ENCODE measurements at places on chromosomes 5 and 9.

GRCh38 chr9:100577776-100578448, at the start of gene CAVIN4:
CAVIN4 (plus strand) TSS chr9:100578079; CDS start chr9:100578144, 65 bp downstream.
- H3K4me1 ChIP-seq: no peaks in the 10 kb centered on the region
- peak within 1 kb of the TSS; percentile 38 for H3K4me3 ChIP-seq
- H3K36me3 ChIP-seq: no peaks in the 10 kb centered on the region
- no peaks in the 10 kb centered on the region for H3K27me3 ChIP-seq

- no peak overlapping the region for H3K4me3 ChIP-seq
- no peaks in the 10 kb centered on the region for H3K4me1 ChIP-seq
- peak; percentile 42 for DNase-seq
- H3K27me3 ChIP-seq: no peaks in the 10 kb centered on the region
- H3K27ac ChIP-seq: no peak overlapping the region
Observed at GRCh38 chr5:179414459-179415261, 69.4 kb upstream of the ADAMTS2 start.

- no peaks in the 10 kb centered on the region for H3K4me1 ChIP-seq
- peaks cover 75% of the 10 kb centered on the region for H3K36me3 ChIP-seq
- DNase-seq: no peak
- no peak overlapping the region for H3K4me3 ChIP-seq
- no peaks in the 10 kb centered on the region for H3K27me3 ChIP-seq
Observed at GRCh38 chr5:1815071-1815786, 14.0 kb downstream of the NDUFS6 start.

DNA sequence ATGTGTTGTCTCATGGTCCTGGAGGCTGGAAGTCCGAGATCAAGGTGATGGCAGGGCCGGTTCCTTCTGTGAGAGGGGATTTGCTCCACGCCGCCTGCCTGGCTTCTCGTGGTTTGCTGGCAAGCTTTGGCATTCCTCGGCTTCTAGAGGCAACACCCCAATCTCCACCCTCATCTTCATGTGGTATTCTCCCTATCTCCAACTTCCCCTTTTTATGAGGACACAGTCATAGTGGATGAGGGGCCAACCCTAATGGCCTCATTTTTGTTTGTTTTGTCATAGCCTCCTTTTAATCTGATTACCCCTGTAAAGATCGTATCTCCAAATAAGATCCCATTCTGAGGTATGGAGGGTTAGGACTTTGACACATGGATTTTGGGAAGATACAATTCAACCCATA, 41.7 kb upstream of the CLK4 start:
- no peak for DNase-seq
- H3K4me1 ChIP-seq: no peaks in the 10 kb centered on the region
- H3K36me3 ChIP-seq: no peaks in the 10 kb centered on the region
- no peak overlapping the region for H3K4me3 ChIP-seq
- no peaks in the 10 kb centered on the region for H3K27me3 ChIP-seq

DNA sequence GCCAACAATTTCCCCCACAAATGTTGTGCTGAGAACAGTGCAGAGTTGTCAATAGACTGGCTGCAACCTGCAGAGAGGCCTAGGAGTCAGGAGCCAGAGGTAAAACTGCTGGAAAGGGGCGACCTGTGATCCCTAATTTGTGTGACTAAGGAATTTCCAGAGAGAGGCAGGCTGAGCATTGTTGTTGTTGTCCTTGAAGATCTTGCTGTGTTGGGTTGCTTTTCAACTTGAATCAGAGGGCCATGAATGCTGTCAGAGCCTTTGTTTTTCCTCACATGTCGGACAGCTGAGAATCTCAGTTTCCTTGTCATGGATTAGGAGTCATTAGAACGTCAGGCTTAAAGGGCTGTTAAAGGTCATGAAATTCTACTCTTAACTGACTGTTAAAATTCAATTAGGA, 134.6 kb upstream of the ASTN2 start:
- no peak overlapping the region for H3K4me3 ChIP-seq
- H3K36me3 ChIP-seq: no peaks in the 10 kb centered on the region
- no peak for DNase-seq
- H3K27ac ChIP-seq: no peak overlapping the region

DNA sequence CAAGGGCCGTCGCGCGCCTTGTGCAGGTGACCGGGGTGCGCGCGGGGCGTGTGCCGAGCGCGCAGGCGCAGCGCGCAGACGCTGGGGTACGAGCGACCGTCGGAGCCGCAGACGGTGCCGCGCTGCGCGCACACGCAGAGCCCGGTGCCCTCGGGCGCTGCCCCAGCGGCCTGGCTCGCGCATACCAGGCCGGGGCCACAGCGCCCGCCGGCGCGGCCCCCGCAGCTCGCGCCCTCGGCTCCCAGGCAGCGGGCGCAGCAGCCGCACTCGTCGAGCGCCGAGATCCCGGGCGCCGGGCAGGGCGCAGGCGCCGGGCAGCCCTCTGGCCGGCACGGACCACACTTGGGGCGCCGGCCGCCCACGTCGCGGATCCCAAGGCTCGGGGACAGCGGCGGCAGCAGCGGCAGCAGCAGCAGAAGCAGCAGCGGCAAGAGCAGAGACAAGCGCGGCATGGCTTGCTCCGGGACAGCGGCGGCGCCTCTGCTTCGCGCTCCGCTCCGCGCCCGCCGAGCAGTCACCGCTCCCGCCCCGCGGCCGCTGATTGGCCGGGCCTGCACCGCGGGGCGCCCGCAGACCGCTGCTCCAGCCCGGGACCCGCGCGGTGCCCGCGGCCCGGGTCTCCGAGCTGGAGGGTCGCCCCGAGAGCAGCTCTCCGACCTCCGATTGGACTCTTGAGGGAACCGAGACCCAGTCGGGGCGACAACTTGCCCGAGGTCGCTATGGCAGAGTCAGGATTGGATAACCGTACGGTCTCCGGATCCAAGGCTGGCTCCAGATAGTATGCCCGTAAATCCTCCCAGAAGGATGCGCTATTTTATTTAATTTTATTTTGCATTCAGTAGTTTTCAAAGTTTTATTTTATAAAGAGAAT, at the start of gene IGFBPL1:
TSS of gene IGFBPL1 (minus strand) at position 482 of the 871 bp plus-strand sequence. CDS start at position 452, 30 bp downstream.
- no peaks in the 10 kb centered on the region for H3K27me3 ChIP-seq
- no peak for DNase-seq
- no peaks in the 10 kb centered on the region for H3K4me1 ChIP-seq
- H3K36me3 ChIP-seq: no peaks in the 10 kb centered on the region
- H3K27ac ChIP-seq: no peak within 1 kb of the TSS
- H3K4me3 ChIP-seq: peak within 1 kb of the TSS; percentile 42

GRCh38 chr5:73336366-73336765, 112.2 kb downstream of the FOXD1 start:
- H3K4me3 ChIP-seq: no peak overlapping the region
- no peak for DNase-seq

- no peak for DNase-seq
- no peak overlapping the region for H3K27ac ChIP-seq
- H3K27me3 ChIP-seq: no peaks in the 10 kb centered on the region
- H3K36me3 ChIP-seq: peaks cover 31% of the 10 kb centered on the region
- no peak overlapping the region for H3K4me3 ChIP-seq
Observed at GRCh38 chr5:308672-309271, 12.7 kb upstream of the AHRR start.

DNA sequence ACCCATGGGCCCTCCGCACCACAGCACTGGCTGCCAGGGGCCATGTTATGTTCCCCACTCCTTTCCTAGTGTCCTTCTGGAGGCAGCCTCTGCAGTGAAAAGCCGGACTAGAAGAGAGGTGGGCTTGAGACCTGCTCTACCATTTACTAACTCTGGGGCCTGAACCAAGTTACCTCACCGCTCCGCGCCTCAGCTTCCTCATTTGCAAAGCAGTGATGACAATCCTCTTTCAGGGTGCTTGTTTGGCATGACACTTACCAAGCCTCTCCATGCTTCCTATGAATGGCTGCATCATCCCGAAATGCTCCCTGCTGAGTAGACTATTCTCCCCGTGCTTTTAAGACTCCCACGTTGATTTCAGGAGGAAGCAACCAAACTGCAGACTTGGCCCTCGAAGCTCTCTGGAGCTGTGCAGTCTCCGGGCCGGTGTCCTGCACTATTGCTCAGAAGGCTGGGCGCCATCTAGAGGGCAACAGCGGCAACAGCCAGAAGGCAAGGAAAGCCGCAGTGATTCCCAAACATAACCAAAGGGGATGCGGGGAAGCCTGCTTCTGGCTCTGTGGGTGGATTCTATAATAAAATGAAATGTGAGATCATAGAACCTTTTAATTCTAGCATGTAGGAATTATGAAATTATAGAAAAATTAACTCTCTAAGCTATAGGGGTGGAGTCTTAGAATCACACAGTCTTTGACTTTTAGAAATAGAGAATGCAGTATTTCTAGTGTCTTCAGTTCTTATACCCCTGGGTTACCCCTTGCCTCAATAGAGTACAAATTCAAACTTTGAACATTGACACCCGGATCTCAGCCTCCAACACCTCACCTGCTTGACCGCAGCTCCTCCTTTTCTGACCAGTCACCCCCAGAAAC, 599.8 kb upstream of the BRINP1 start:
- no peaks in the 10 kb centered on the region for H3K4me1 ChIP-seq
- no peaks in the 10 kb centered on the region for H3K27me3 ChIP-seq
- DNase-seq: peak; percentile 80
- no peak overlapping the region for H3K4me3 ChIP-seq

DNA sequence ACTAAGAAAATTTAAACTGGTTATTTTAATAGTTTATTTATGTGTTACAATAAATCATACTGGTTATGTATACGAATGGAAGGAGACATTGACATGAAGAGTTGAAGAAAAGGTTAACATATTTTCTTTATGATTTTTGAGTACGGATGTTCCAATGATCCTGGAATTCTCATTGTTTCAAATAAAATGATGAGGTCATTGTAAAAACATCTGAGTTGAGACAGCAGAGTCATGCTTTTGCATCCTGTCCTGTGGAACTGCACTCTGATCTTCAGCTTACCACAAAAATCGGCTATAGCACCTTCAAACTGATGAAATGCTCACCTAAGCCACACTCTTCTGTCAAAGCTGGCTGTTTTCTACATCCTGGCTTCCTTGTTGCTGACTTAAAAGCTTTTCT, 67.8 kb downstream of the PTCD2 start:
- H3K4me1 ChIP-seq: peaks cover 46% of the 10 kb centered on the region
- H3K36me3 ChIP-seq: no peaks in the 10 kb centered on the region
- H3K4me3 ChIP-seq: no peak overlapping the region
- no peaks in the 10 kb centered on the region for H3K27me3 ChIP-seq
- DNase-seq: no peak

GRCh38 chr9:81999806-82000205, 11.2 kb downstream of the SPATA31D1 start:
- no peaks in the 10 kb centered on the region for H3K36me3 ChIP-seq
- no peak overlapping the region for H3K27ac ChIP-seq
- no peaks in the 10 kb centered on the region for H3K27me3 ChIP-seq
- no peak overlapping the region for H3K4me3 ChIP-seq
- no peak for DNase-seq

- H3K4me3 ChIP-seq: no peak overlapping the region
- H3K4me1 ChIP-seq: no peaks in the 10 kb centered on the region
- no peaks in the 10 kb centered on the region for H3K27me3 ChIP-seq
- no peak overlapping the region for H3K27ac ChIP-seq
- DNase-seq: no peak
- no peaks in the 10 kb centered on the region for H3K36me3 ChIP-seq
Observed at GRCh38 chr9:98329281-98329680, 73.8 kb upstream of the TBC1D2 start.

DNA sequence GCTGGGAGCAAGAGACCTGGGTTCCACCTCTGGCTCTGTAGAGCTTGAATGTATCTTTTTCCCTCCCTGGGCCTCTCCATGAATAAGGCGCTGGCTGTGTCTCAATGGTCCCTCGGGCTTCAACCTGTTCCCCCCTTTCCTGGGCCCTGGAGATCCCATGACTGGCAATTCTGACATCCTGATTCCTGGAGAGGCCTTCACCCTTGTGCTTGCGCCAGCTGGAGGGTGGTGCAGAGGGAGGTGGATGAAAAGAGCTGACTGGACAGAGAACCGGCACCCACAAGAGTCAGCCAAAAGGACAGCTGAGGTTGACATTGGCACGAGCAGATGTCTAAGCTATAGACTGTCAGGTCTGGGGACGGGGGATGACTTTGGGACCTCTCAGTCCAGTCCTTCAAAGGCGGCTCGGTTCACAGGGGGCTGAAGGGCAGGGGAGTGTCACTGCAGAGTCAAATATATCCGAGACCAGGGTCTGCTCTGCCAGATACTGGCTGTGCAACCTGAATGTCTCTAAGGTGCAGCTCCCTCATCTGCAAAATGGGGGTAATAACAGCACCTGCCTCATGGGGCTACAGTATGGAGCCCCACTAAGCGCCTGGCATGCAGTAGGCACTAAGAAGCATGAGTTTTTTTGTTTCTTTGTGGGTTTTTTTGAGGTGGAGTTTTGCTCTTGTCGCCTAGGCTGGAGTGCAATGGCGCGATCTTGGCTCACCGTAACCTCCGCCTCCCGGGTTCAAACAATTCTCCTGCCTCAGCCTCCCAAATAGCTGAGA, 13.8 kb downstream of the DNM1 start:
- H3K36me3 ChIP-seq: no peaks in the 10 kb centered on the region
- peak overlapping the region; percentile 69 for H3K27ac ChIP-seq
- no peaks in the 10 kb centered on the region for H3K27me3 ChIP-seq
- DNase-seq: no peak

DNA sequence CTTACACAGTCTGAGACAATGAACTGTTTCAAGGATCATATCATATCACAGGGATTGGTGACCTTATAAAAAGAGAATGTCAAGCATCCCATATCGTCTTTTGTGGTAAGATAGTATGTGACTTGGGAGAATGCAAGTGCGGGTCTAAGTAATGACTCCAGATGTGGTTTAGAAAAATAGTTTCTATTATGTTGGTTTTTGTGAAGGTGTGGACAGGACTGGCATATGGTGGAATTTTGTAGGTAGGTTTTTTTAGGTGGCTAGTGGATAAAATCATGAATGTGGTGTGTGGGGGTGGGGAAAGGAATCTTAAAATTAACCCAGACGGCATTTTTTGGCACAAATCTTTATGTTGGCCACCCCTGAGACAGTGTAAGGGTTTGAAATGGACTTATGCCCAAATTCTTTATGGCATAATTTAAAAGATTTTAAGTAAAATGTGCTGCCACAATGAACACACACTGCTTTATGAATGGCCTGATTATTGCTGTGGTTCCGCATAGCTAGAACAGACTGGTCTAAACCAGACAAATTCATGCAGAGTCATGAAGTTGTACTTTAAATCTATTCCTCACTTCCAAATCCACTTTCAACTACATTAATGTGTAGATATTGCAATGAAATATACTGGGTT, 204.8 kb upstream of the HAPLN1 start:
- no peaks in the 10 kb centered on the region for H3K36me3 ChIP-seq
- H3K4me1 ChIP-seq: no peaks in the 10 kb centered on the region
- no peaks in the 10 kb centered on the region for H3K27me3 ChIP-seq

GRCh38 chr5:168801567-168801966, 222.4 kb upstream of the PANK3 start:
- no peak overlapping the region for H3K27ac ChIP-seq
- no peaks in the 10 kb centered on the region for H3K27me3 ChIP-seq
- DNase-seq: no peak
- no peak overlapping the region for H3K4me3 ChIP-seq
- H3K4me1 ChIP-seq: no peaks in the 10 kb centered on the region

GRCh38 chr9:12425878-12426864, 267.0 kb upstream of the TYRP1 start:
- H3K4me1 ChIP-seq: no peaks in the 10 kb centered on the region
- H3K36me3 ChIP-seq: no peaks in the 10 kb centered on the region
- no peaks in the 10 kb centered on the region for H3K27me3 ChIP-seq
- no peak for DNase-seq
- no peak overlapping the region for H3K4me3 ChIP-seq

Measured in right atrium auricular region (tissue), 2 donors.